CD4-positive, alpha-beta T cell treated with Interleukin-2 at 100 ng/mL for 4 hours (primary cell): ENCODE measurements at places on chromosomes 12 and 14.
A peak's percentile ranks its signal among the peaks of the same experiment; 100 is the strongest.

DNA sequence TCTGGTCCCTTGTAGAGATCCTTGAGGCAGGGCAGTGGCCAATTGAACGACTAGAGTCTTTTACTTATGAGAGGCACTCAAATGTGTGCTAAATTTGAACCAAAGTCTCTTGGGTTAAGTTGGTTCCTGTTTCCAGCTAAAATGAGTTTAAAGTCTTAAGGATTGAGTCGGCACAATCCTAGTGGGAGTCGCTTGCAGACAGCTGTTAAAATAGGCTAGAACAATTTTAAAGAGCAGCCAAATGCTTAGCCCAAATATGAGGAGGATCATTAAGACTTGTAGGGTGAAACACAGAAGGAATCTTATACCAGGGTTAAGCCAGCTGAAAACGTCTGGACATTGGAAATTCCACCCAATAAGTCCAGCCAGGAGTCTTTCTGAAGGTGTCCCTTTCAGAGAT, 216.1 kb downstream of the NUBPL start:
- no peak for DNase-seq

- DNase-seq: no peak
Observed at GRCh38 chr12:10067264-10067663, 31.5 kb downstream of the CLEC1A start.

DNA sequence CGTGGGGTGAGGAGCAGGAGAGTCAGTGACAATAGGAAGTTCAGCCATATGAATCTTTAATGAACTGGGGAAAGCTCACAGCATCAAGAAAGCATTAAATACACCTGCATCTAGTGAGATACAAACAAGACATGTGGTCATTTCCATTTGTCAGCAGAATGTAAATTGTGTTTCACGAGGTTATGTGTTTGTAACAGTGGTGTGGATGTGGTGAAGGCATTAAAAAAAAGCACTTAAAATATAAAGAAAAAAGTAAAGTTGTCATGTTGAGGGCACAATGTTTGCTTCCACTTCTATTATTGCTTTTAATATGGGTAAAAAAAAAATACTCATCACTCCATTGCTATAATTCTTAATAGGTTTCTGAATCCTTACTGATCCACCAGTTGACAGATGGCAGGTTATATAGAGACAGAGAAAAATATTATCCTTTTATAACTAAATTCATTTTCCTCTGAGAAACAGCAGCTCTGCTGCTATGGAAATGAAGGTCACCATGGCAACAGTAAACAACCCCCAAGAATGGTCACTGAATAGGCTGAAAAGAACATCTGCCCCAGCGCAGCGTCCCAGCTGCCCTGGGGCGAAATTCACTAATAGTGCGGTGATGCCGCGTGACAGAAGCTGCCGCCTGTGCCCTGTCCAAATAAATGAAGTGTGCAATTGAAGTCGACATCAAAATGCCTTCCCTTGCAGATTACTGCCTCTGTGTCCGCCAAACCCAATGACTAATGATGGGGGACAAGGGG, 226.1 kb downstream of the FOXN3 start:
- DNase-seq: no peak

GRCh38 chr14:101202627-101203404, 299.3 kb upstream of the RTL1 start:
- DNase-seq: no peak

DNA sequence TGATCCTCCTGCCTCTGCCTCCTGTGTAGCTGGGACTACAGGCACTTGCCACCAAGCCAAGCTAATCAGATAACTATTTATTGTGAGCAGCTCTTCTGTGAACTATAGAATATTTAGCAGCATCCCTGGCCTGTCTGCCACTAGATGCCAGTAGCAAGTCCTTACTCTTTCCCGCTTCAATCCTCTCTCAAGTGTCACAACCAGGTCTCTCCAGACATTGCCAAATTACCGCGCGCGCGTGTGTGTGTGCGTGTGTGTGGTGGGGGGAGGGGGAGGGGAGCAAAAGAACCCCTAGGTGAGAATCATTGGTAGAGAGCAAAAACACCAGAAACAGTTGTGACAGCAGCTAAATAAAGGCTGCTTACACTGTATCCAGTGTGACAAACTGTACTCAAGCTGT, 49.9 kb downstream of the PPP2R5E start:
- DNase-seq: no peak

GRCh38 chr12:1428671-1429070, 165.7 kb downstream of the FBXL14 start:
- no peak for DNase-seq

GRCh38 chr14:65456247-65456646, 43.7 kb downstream of the FUT8 start:
- DNase-seq: no peak

DNA sequence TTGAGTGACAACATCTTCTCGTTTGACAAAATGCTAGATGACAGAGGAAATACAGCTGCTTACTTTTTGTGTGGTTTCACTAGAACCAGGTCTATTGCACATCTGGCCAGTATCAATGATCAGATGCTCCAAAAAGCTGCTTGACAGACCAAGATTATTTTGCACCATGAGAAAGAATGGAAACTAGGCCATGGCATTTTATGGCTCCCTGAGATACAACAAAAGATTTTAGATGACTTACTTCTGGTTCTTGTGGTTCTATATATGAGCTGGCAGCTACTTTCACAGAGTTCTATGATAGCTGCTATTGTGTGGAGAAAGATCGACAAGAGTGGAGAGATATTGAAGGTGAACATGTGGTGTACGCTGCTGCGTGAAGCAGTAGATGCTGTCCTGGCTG, 25.9 kb upstream of the PPFIBP1 start:
- no peak for DNase-seq

GRCh38 chr12:90618586-90618985, 336.4 kb downstream of the CCER1 start:
- no peak for DNase-seq

DNA sequence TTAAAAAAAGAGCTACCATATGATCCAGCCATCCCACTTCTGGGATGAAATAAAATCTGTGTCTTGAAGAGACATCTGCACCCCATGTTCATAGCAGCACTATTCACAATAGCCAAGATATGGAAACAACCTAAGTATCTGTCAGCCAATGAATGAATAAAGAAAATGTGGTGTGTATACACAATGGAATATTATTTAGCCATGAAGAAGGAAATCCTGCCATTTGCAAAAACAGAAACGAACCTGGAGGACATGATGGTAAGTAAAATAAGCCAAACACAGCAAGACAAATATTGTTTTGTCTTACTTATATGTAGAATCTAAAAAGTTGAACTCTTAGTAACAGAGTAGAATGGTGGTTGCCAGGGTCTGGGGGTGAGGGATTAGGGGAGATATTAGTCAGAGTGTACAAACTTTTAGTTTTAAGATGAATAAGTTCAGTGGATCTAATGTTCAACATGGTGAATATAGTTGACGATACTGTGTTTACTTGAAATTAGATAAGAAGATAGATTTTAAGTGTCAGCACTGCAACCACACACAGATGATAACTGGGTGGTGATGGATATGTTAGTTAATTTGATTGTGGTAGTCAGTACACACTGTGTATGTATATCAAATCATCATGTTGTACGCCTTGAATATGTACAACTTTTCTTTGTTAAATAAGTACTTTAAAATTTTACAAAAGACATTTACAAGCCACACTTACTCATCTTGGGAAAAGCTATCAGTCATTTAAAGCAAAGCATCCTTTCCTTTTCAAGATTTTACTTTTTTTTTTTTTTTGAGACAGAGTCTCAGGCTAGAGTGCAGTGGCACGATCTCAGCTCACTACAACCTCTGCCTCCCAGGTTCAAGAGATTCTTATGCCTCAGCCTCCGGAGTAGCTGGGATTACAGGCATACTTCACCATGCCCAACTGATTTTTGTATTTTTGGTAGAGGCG, 89.9 kb downstream of the BICD1 start:
- no peak for DNase-seq

DNA sequence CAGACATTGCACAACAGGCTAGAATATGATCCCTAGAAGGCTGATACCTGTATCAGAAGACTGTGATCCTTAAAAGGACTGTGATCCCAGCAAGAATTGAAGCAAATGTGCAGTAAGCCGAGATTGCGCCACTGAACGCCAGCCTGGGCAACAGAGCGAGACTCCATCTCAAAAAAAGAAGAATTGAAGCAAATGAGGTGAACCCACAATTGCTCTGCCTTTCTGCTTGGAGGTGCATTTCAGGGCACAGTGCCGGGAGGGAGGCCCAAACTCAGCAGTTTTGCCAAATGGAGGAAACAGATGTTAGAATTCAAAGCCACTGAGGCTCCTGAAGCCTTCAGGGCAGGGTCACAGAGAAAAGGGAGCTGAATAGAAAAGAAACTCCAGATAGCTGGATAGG, 61.1 kb upstream of the COCH start:
- DNase-seq: no peak

GRCh38 chr12:95630496-95630895, 79.2 kb upstream of the USP44 start:
- no peak for DNase-seq

- DNase-seq: no peak
Observed at GRCh38 chr14:29410581-29410980, 517.1 kb downstream of the PRKD1 start.

DNA sequence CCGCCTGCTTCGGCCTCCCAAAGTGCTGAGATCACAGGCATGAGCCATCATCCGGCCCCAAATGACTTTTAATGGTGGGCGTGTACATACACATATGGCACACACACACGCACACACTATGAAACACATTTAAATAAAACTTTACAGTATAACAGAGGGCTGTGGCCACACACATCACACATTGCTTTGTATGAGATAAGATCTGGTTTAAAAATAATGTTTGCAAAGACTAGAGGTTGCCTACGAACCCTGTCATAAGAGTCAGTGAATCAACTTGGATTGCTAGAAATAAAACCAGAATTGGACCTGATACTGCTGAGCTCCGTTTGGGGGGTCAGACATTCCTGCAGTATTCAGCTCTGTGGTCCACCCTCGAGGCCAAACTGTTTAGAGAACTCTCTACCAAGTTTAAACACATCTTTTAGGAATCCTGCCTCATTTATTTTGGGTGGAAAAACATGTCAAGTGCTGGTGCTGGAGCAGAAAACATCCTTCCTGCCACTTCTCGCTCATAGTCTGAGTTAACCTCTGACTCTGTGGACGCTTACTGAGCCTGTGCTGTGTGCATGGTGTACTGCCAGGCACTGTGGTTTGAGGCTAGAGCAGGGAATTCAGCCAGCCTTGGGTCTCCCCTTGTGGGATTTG, 47.8 kb upstream of the EML1 start:
- DNase-seq: no peak

DNA sequence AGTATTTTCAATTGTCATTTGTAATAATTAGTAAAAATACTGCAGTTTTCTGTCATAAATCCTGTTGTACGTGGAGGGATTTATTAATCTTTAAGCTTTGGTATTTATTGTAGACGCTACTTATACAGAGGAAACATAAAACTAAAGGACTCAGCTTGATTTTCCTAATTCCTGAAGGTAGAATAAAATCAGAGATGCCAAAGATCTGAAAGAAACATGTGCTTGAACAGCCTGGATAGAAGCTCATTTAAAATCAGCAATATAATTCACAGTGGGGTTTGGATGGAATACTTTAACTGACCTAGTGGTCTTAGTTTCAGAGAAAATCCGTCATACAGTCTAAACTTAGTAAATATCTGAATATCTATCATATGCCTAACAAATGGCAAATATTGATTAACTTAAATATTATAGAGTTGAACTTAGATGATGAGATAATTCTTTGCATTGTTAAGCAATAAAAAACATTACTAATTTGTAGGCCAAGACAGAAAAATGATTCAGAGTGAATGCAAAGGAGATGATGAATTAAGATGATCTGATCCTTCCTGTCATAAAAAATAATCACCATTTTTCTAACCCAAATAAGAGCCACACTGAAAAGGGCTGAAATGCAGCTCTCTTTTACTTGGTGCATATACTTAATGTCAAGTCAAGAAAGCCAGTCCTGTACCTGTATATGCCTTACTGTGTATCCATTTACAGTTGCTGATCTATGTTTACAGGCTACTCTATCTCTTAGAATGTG, 397.1 kb upstream of the DCN start:
- DNase-seq: no peak

GRCh38 chr14:68637106-68638021, 155.5 kb downstream of the ZFP36L1 start:
- DNase-seq: no peak

GRCh38 chr14:94439453-94440057, 13.0 kb downstream of the SERPINA11 start:
- DNase-seq: no peak

- DNase-seq: no peak
Observed at GRCh38 chr12:14111230-14111865, 129.9 kb upstream of the GRIN2B start.

DNA sequence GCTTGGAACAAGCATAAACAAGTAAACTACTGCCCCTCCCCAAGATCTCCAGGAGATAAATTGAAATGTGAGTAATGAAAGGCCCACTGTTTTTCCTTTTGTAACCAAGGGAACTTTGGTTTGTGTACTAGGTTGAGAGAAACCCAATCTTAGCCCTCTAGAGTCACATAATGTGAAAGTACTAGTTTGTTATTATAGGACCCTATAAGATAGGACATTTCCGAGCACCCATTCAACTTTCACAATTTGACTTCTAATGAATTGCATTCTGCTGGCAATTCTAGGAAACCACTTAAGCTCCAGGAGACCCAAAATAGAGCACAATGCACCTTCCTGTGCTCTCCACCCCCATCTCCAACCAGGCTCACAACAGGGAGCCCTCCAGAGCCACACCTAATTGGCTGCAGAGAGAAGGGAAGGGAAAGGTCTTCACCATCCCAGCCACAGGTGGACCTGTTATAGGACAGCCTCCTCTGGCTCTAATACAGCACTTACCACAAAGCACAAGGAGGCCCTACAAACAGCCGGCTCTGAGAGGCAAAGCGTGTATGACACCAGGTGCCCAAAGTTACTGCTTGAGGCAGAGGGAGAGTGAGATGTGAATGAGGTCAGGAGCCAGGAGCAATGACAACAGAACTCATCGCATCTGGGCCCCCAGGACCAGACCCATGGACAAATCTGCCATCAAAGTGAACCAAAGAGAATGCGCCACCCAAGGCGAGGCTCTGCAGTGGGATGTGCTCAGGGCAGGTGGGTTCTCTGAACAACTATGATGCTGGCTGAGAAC, 163.3 kb upstream of the NTF3 start:
- no peak for DNase-seq

DNA sequence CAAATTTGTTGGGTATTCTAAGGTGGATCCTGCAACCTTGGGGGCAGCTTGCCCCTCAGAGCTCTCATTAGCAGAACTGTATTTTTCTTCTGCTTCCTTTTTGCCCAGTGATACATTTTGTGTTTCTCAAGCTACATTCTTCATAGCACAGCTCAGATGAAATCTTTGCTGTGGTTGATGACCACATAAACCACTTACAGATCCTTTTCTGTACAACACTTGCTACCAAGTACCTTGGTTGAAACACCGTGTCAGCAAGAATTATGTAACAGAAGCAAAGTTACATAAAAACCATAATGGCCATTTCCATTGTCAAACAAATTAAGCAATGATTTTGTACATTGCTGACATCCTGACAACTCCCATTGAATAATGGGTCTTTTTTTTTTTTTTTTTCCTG, 9.7 kb upstream of the PLBD1 start:
- peak; percentile 10 for DNase-seq

GRCh38 chr12:132837693-132838409, 9.2 kb upstream of the GOLGA3 start:
- no peak for DNase-seq
